ENCODE measurements at places on chromosomes 1 and 21. TPM values are rescaled to one million over a fixed set of nuclear protein-coding genes. Genes with fewer than 3 reads are reported as not detected.
A peak's percentile ranks its signal among the peaks of the same experiment; 100 is the strongest.

DNA sequence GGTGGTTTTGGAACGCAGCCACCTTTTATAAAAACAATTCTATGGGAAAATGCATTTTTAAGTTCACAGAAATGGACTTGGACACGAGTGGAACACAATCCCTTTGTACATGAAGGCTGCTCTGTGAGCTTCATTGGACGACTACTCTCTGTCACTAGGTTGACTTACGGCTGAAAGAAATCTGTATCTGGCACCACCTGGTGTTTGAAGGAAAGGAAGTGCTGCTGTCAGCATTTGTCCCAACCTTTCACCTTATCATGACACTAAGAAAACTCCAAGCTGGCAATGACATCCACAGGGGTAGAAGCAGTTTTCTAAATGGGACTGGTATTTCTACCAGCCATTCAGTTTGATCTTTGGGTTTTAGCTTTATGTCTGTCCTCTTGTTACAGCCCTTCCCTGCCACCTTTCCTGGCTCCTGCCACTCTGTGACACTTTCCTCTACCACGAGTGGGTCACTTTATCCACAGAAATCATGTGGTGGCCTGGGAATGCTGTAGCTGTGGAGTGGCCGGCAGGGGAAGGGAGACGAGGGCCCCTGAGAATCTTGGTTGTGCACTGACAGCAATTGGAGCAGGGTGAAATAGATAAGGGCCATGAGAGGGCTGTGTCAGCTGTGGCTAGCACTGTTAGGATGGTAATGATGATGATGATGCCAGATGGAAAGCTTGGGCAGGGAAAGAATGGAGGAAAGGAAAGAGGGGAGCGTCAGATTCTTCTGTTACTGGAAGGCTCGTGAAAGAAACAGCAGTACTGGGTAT, 85.2 kb downstream of the TBX19 start:
- no peak for DNase-seq

DNA sequence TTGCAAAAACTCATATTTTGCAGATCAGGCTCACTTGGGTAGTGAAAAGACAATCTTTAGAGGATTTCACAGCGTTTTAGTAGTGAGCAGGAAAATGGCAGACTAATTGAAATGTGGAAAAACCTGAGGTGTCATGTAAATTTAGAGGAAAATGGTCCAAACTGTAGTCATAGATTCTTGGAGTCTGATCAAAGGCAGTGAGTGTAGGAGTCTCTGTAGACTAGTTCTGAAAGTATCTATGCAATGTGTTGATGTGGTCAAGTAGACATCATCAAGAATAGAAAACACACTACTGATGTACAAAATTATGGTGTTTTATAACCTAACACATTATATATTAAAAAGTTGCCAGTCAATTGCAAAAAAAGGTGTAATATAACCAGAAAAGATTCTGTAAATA, 143.2 kb upstream of the C1orf105 start:
- DNase-seq = no peak

- DNase-seq = no peak
Measured at GRCh38 chr1:93607814-93608186, 73.8 kb downstream of the BCAR3 start.

DNA sequence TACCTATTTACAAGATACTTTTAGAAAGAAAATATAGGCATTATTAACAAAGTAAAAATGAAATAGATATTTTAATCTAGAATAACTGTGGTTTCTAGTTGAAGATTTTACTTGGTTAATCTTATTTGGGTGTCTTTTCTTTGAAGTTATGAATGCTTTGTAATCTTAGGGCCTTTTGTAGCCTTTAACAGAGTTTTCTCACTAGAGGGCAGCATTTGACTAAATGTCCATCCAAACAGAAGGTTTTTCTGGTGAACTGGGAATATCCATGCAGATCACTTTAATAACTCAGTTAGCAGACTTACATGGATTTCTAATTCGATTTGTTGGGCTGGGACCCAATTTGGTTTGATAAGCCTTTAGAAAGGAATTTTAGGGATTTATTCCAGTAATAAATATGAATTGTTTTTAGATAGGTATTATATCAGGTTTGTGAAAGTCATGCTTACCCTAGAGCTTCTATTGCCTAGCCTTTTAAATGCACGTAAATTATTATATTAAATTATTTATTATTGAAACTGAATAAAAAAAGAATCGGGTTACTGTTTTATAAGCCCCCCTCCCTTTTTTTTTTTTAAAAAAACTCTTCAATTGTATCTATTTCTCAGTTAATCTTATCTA, 119.7 kb downstream of the ZNF326 start:
- peak; percentile 23 for DNase-seq

Gene FCRL6
- not detected for total RNA-seq

DNA sequence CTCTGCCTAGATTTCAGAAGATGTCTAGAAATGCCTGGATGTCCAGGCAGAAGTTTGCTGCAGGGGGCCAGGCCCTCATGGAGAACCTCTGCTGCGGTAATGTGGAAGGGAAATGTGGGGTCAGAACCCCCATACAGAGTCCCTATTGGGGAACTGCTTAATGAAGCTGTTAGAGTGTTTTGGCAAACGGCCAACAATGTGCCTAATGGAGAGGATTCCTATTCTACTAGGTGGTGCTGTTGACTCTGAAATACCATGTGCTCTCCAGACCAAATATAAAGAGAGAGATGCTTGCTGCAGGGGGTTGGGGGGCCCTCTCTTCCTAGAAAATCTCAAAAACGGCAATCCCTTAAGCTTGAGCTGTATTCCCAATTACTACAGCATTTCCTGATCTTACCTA, 57.1 kb upstream of the DR1 start:
- no peak for DNase-seq
